ENCODE measurements at places on chromosomes 7 and 10. TPM values are rescaled to one million over a fixed set of nuclear protein-coding genes. Genes with fewer than 3 reads are reported as not detected.

The TSPAN15 gene
- polyA plus RNA-seq = 37.9 TPM

- DNase-seq = no peak
Observed at GRCh38 chr7:32043688-32044087, 26.5 kb downstream of the PDE1C start.

GRCh38 chr10:60890811-60891210 lies 53.2 kb downstream of the RHOBTB1 start:
- DNase-seq = no peak

- no peak for DNase-seq
Observed at GRCh38 chr7:137804836-137805235, 41.9 kb downstream of the DGKI start.

Data from large intestine (tissue), 12 donors.